T-helper 9 cell (primary cell): ENCODE measurements at places on chromosomes 4 and X.
A peak's percentile ranks its signal among the peaks of the same experiment; 100 is the strongest.

GRCh38 chrX:148723551-148723950 is 223.1 kb downstream of the AFF2 start:
- DNase-seq, result no peak

DNA sequence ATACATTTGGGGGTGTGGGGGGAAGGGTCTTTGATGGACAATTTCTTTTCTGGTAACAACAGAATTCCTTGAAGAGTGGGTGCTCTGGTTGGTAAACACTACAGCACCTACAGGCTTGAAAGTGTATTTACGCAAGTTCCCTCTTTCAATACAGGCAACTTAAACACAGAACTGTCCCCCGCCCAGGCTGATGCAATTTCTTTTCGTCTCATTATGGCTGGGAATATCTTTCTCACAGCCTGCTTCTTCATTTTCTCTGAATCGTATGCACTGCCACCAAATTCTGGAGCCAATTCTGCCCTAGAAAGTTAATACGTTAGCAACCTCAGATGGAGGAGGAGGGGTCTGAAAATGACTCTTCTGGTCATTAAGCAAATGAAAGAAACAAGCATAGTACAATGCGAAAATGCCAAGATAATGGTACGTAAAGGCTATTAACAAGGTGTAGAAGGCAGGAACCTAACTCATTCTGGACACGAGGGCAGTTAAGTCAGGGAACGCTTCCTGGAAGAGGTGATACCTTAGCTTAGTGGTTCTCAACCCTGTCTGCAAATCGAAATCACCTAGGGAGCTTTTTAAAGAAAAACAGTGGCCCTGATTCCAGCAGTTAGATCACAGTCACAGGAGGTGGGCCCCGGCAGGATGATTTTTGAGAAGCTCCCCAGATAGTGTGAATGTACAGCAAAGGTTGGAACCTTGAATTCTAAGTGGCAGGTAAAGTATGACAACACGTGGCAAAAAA is 1.0 kb downstream of the AGA start:
- DNase-seq, result no peak

GRCh38 chr4:128310266-128310697 is 22.7 kb upstream of the PGRMC2 start:
- DNase-seq, result no peak

DNA sequence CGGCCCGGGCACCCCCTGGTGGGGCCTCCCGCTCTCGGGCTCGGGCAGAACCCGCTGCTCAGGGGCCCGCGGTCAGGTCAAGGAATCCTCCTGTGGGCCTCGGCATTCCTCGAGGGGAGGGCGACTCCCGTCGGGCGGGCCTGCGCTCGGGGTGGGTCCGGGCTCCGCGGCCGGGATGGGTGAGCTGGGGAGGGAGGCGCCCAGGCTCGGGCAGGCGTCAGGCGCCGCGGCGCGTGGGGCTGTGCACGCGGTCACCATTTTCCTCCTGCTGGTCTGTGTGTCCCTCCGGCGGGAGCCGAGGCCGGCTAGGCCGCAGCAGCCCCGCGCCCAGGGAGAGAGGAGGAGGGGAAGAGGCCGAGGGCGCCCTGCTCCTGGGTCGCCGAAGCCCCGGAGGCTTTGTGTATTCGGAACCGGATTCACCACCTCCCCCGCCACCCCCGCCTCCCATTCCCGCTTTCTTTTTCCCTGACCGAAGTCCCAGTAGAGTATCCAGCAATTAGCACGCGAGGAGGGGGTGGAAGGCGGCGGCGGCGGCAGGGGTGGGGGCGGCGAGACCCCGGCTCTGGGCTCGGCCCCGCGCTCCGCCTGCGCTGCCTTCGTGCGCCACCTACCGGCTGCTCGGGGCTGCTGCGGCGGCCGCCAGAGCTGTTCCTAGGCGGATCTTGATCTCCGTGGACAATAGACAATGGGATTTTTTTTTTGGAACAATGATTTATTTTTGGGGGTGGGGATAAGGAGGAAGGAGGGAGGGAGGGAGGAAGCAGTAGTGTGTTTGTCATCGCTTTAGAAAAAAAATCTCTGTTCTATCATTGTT is 99.0 kb upstream of the MAML3 start:
- DNase-seq, result peak; percentile 64

GRCh38 chrX:586351-586750 is 44.2 kb upstream of the SHOX start:
- DNase-seq, result no peak

DNA sequence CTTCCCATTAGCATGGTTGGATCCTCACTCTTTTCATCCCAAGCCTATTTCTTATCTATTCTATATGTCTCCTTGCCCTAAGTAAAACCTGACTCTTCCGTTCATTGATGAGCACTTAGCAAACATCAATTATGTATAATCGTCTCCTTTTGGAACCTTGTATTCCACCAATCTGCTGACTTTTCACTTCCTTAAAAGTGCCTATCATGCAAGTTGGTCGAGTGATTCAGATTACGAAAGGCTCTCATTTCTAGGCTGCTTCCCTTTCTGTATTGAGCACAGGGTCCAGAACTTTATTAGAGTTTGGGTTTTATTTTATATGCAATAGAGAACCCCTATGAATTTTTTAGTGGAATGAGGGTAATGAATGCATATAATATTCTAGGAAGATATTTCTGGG is 27.1 kb upstream of the ALB start:
- DNase-seq, result no peak

GRCh38 chr4:140857111-140857510 is 100.9 kb upstream of the TBC1D9 start:
- DNase-seq, result no peak

- no peak for DNase-seq
Measured at GRCh38 chrX:14872355-14872754, 514 bp downstream of the FANCB start.

- DNase-seq, result no peak
Measured at GRCh38 chrX:142299406-142299805, 94.3 kb upstream of the MAGEC2 start.

DNA sequence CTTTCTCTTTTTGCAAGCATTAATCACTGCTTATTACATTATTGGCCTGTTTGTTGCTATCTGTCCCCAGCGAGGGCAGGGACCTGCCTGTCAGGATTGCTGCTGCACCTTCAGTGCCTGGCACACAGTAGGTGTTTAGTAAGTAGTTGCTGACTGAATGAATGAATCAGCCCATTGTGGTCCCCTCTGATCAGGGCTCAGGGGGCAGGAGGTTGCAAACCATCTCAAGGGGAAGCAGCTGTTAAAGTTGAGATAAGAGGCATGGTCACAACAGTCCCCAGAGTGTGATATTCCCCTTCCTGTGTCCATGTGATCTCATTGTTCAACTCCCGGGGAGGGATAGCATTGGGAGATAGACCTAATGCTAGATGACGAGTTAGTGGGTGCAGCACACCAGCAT is 85.4 kb downstream of the WFS1 start:
- no peak for DNase-seq

GRCh38 chr4:137067735-137068134 is 464.6 kb downstream of the PCDH18 start:
- DNase-seq, result no peak

DNA sequence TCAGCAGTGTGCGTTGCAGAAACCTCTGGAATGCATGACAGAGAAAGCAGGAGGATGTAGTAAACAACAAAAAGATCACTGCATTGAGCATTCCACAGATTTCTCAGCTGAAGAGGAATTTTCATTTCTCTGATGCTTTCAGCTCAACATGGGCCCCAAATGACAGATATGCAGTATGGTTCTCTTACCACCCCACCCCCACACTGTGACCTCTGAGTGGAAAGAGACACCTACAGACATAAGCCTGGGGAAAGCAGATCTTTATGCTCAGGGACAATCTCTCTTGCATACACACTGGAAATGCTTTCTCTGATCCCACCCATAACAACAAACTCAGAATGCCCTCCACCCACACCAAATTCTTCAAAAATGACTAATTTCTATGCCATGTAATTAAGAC is 983.7 kb upstream of the LCORL start:
- DNase-seq, result no peak

- no peak for DNase-seq
Measured at GRCh38 chrX:3680459-3680858, 33.0 kb downstream of the PRKX start.

DNA sequence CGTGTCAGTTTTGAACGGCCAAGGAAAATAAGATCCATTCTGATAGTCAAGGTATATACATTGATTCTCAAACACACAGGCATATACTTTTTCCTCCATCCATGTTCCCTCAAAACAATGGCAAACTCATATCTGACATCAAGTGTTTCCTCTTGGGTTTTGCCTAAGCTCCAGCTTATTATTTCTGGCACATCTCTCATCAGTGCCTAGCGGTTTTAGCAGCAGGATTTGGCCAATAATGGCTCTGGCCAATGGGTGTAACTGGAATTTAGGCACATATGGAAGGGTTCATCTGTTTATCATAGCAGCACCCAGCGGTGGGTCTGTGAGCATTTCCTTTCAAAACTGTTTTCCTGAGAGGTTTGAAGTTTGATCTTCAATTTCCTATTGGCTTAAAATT is 161.6 kb upstream of the TLL1 start:
- DNase-seq, result no peak

DNA sequence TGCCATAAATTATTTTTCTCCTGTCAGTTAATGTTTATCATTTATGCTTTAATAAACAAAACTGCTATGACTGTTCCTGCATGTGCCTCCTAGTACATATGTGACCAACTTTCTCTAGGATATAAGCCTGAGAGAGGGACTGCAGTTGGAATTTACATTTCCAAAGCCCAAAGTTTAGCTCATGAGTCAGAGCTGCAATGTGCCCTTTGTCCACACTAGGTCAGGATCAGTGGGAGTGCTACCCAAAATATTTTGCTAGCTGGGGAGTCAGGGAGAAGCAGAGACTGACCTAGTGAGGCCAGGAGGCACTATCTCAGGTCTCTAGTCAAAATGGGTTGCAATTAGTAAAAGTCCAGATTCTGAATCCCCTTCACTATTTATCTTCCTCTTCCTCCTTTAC is 92.7 kb downstream of the AR start:
- DNase-seq, result no peak

DNA sequence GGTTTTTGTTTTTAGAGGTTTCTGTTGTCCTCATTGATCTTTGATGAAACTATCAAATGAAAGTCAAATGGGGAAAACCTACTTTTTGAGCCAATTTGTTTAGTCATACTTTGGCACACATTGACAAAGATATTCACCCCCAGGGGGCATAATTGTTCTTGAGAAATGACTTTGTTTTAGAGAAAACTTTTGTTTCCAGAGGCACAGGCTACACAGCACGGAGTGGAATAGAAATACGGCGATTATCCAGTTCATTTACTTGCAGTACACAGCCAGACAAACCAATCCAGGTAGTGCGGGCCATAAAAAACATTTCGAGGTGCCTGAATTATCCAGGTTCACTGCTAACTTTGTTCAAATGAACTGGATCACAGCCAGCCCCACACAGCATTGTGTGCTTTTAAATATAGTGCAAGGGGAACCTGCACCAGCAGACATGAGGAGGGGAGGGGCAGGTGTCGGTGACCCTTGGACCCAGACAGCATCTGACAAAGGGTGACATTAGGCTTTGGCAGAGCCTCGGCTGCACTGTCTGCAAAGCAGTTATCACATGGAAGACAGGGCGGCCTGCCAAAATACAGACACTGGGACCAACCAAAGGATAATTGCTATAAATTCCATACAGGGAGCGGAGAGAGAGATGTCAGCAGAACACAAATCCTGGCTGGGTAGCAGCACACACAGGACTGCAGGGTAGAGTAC is 179.6 kb upstream of the NOCT start:
- DNase-seq, result no peak

- DNase-seq, result no peak
Measured at GRCh38 chrX:54415534-54416350, 24.5 kb upstream of the TSR2 start.

DNA sequence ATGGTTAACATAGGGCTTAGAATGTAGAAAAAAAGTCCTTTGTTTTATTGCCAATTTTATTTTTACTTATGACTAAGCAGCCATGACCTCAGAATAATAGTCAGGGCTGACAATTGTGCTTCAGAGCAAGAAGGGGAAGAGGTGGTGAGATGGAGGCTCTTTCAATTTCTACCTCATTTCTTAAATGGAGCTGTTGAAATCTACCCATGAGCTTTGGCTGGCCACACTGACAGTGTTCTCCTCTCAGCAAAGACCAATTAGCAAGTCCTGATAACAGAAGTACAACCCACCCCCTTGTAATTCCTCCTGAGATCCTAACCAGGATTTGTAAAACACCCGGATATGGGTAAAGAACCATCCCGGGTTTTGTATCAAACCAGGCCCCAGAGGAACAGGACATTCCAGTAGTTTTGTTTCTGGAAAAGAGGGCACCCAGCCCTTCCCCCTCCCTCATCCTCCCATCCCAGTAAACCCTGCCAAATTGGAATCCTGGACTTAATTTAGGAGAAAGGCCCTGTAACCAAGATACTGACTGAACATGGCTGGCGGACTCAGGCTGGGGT is at the start of gene HEPH:
Gene HEPH, plus strand, starts transcription at position 399 of the 563 bp plus-strand sequence. CDS start 6,324 bp downstream, outside the sequence.
- DNase-seq, result no peak

DNA sequence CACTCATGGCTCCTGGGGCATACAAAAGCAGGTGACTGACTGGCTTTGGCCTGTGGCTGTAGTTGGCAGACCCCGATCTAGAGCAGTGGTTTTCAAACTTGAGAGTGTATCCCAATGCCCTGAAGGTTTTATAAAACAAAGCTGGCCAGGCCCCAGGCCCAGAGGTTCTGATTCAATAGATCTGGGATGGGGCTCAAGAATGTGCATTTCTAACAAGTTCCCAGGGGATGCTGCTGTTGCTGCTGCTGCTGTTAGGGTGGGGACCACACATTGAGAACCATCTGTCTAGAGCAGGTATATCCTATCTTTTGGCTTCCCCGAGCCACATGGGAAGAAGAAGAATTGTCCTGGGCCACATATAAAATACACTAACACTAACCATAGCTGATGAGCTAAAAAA is 7.3 kb downstream of the AIFM1 start:
- DNase-seq, result no peak

GRCh38 chr4:138021139-138021830 is 220.9 kb downstream of the SLC7A11 start:
- no peak for DNase-seq

DNA sequence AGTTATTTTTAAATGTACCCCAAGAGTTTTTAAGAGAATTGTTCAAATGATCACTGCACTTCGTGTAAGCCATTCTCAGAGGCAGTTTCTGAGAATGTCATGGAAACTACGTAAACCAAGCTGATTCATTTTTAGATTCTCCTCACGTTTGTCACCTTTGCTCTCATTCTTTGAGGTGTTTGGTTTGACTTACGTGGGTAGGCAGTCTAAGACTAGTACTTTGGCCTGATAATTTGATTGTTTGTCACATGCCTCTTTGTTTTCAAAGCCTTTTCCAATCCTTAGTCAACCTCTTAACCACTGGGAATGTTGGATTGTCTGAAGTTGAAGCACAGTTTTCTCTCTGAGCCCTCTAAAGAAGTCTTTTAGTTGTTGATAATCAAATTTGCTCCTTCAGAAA is 10.5 kb downstream of the SEPTIN11 start:
- DNase-seq, result no peak

GRCh38 chr4:36385951-36386571 is 104.6 kb downstream of the DTHD1 start:
- peak; percentile 16 for DNase-seq
